ENCODE measurements at places on chromosomes 1 and 21.

- no peak for DNase-seq
These were observed 43.4 kb downstream of the IGSF5 start for GRCh38 chr21:39788383-39788782.

- DNase-seq = no peak
These were observed 479.2 kb upstream of the USP24 start for GRCh38 chr1:55694310-55694801.

- DNase-seq = no peak
These were observed 642.3 kb downstream of the RWDD3 start for GRCh38 chr1:95876276-95876675.

DNA sequence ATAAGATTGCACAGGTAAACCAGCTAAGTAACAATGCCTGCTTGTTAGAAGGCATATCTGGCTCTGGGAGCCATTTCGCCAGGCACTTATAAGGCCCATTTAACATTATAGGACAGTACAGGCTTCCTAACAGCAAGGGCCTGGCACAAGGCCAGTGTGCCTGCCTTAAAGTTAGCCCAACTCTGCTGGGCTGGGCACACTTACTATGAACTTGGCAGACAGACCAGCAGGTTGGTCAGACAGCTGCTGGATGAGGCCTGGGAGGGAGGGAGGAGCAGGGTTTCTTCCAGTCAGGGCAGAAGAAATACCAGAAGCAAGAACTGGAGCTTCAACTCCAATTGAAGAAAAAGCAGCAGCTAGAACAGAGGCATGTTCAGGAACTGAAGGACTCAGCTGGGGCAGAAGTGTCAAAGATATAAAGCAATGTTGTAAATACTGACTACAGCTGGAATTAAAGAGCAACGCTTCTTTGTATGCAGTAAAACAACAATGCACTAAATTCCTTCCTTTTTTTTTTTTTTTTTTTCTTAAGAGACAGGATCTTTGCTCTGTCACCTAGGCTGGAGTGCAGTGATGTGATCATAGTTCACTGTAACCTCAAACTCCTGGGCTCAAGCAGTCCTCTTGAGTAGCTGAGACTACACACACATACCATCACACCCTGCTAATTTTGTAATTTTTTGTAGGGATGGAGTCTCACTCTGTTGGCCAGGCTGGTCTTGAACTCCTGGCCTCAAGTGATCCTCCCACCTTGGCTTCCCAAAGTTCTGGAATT is 4.9 kb downstream of the CACHD1 start:
- no peak for DNase-seq

DNA sequence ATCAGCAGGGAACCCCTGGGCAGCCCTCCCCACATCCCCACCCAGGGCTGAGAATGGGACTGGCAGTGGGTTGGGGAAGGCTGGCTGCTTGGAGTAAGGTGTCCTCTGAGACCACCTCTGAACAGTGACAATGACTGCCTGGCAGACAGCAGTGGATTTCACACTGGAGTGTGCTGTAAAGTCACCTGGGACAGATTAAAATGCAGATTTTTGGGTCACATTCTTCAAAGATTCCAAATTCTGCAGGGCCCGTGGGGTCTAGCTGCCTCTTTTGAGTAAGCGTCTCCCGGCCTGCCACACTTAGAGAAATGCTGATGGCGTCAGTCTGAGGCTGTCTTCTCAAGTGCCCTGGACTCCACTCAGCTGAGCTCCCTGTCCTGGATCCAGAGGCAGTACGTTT is 164.5 kb downstream of the GRIK3 start:
- DNase-seq = no peak

- peak; percentile 38 for DNase-seq
These were observed 773 bp downstream of the CHD1L start for GRCh38 chr1:147243228-147243685.

GRCh38 chr1:40919475-40920011 is 57.4 kb upstream of the CITED4 start:
- DNase-seq = no peak

DNA sequence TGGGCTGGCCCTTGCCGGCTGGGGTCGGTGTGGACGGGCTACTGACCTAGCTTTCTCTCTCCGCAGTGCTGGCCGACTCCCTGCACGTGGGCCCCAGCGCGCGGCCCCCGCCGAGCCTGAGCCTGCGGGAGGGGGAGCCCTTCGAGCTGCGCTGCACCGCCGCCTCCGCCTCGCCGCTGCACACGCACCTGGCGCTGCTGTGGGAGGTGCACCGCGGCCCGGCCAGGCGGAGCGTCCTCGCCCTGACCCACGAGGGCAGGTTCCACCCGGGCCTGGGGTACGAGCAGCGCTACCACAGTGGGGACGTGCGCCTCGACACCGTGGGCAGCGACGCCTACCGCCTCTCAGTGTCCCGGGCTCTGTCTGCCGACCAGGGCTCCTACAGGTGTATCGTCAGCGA is 34.9 kb downstream of the PTGFRN start:
- DNase-seq = no peak

GRCh38 chr1:112399456-112399855 is 3.4 kb downstream of the CTTNBP2NL start:
- no peak for DNase-seq

DNA sequence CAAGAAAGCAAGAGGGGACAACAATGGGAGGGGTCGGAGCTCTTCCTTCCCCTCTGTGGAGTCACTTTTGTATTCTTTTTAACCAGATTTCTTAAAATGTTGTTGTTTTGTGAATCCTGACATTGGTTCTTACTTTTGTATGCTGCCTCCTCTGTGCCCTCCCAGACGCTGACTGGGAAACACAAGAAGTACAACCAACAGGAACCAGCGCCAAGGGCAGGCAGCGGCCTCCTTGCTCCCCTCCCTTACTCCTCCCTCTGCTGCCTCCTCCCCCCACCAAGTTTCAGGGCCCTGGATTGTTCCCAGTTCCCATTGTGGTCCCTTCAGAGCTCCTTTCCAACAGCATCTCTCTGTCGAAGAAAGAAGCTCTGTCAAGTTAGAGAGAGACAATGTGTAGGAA is 111.1 kb downstream of the BRINP2 start:
- no peak for DNase-seq

GRCh38 chr1:212752252-212752933 is 39.2 kb downstream of the NSL1 start:
- DNase-seq = no peak

DNA sequence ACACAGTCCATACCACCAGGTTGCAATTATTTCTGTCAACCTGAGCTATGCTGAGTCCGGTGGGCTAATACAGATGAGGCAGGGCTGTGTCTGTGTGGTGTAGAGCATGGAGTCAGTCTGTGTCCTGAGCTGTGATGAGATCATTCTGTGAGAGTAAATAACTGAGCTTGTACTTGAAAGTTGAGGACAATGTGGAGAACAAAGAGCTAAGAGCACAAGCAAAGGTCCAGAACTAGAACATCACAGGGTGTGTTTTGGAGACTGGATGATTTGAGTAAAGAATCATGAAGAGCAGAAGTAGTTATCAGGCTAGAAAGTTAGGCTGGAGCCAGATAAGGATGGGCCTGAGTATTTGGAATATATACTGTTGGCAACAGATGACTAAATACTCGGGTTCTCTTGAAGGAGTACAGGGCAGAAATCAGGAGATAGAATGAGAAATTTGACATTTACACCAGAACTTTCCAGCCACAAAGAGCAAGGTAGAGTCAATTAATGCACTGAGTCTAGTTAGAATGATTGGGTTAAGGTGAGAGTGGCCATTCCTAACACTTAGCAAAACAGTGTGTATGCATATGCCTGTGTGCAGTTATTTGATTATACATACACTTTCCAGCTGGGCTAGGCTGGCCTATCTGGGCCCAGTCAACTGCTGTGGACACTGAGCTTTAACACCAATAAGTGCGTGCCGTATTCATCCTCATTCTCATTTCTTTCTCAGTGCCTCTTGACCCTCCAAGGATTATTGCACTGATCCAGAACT is 48.8 kb downstream of the LEPR start:
- no peak for DNase-seq

DNA sequence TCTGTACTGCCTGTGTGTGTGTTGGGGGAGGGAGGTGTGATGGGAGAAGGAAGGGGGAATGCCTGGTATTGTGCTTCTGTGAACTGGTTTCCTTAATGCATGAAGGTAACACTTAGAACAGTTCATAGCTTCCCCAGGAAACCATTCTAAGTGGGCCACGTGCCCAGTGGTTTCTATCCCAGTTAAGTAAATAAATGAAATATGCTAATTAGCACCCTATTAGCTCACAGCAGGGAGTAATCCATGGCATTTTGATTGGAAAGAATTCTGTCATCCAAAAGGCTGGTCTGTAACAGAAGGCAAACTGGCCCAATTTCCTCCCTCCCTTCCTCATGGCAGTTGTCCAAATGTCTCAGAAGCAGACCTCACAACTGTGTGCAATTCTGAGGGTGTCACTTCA is 199.3 kb downstream of the TTLL7 start:
- no peak for DNase-seq

GRCh38 chr1:35080171-35080854 is 1.1 kb downstream of the ZMYM1 start:
- DNase-seq = no peak

GRCh38 chr1:6208723-6209660 is 3.1 kb downstream of the RNF207 start:
- DNase-seq = peak; percentile 32

GRCh38 chr1:56908619-56909221 is 54.1 kb downstream of the C8A start:
- no peak for DNase-seq

DNA sequence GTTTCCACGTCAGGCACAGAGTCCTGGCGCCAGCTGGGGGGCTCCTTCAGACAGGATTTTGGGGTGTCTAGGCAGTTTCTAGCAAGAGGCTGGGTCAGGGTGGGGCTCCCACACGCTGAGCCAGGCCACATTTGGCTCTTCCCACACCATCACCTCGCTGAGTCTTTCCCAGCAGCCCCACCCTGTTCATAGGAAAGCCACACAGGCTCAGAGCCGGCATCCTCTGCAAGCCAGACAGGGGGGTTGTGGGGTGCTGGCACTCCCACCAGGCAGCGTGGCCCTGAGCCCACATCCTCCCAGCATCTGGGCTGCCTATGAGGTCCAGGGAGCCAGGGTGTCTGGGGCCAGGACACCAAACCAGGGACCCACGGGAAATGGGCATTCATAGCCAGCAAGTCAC is 2.8 kb upstream of the GPR153 start:
- DNase-seq = no peak

DNA sequence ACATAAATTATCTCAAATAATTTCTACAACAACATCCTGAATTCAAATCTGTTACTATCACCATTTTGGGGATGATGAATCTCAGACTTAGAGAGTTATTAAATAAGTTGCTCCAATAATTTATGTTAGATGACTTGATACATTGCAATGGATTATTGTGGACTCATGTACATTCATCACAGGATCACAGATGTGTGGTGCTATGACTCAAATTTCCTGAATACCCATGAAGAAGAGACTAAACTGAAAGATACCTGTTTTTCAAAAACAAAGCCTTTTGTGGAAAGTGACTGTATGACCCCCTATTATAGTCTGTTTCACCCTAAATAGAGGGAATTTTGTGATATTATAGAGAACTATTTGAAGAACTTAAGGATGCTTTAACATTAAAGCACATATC is 315.0 kb downstream of the PLA2G4A start:
- no peak for DNase-seq

- DNase-seq = no peak
These were observed 1.4 kb downstream of the WDTC1 start for GRCh38 chr1:27235827-27236226.

GRCh38 chr1:28855469-28855951 is 43.5 kb downstream of the OPRD1 start:
- no peak for DNase-seq

DNA sequence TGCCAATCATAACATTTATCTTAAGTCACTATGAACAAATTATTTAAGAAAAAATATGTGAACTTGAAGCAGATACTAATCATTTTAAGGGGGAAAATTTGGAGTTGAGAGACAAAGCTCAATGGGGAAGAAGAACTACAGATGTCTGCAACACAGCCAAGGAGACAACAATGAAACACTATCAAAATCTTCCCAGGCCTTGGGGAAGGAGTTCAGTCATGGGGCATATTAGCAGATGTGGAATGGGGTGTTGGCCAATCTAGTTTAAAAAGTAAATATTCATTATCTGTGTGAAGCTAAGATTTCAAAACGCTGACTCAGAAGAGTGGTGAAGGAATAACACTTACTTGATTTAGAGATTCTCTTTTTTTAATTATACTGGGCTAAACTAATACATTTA is 671.6 kb upstream of the ZP4 start:
- DNase-seq = no peak

GRCh38 chr1:17281775-17282181 is 26.2 kb upstream of the PADI4 start:
- DNase-seq = no peak

- no peak for DNase-seq
These were observed 61.7 kb downstream of the TSEN15 start for GRCh38 chr1:184113251-184113650.

DNA sequence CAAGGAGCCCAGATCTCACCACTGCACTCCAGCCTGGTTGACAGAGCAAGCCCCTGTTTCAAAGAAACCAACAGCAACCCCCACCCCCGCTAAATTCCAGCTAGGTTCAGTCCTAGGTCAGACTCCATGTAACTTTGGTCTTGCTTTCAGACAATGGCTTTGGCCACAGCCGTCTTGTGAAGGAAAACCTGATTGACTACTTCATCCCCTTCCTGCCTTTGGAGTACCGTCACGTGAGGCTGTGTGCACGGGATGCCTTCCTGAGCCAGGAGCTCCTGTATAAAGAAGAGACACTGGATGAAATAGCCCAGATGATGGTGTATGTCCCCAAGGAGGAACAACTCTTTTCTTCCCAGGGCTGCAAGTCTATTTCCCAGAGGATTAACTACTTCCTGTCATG is 12.9 kb downstream of the TOR3A start:
- no peak for DNase-seq

GRCh38 chr1:53285969-53286760 is 41.7 kb downstream of the LRP8 start:
- no peak for DNase-seq

GRCh38 chr1:193417403-193417802 is 231.0 kb upstream of the B3GALT2 start:
- DNase-seq = peak; percentile 12

DNA sequence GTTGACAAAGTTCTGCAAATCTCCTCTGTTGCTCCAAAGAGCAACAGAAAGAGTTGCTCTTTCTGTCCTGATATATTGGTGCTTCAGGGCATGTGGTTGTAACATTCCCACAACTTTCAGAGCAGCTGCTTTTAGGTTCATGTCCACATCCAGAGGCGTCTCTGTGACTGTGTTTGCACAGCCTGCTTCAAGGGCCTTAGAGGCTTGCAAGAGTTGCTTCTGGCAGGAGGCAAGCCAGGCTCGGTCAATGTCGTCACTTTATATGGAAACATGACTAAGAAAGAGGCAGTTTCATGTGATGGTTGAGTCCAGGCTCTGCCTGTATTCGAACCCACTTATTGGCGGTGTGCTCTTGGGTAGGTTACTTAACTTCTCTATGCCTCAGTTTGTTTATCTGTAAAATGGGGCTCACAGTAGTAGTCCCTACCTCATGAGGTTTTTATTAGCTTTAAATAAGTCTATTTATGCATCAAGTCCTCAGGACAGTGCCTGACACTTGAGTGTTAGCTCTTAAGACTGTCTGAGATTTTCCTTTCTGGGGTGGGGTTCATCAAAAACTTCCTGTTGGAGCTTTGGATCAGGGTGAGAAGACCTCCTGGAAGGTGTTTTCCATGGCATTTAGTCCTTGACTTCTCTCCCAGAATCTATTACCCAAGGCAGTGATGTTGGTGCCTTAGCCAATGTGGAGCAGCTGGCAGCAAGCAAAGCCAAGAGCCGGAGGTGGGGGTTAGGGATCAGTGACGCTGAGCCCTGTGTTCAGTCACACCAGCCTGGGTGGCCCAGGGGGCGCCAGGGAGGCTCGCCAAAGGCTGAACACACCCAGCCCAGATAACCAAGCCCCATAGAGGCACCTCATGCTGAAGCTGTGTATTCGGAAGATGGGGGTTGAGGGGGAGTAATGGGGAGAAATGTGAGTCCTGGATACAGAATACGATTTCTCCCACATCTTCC is 18.9 kb downstream of the LHX4 start:
- peak; percentile 20 for DNase-seq
